Tibial artery (tissue), 4 donors: ENCODE measurements at places on chromosomes 12 and 14.

DNA sequence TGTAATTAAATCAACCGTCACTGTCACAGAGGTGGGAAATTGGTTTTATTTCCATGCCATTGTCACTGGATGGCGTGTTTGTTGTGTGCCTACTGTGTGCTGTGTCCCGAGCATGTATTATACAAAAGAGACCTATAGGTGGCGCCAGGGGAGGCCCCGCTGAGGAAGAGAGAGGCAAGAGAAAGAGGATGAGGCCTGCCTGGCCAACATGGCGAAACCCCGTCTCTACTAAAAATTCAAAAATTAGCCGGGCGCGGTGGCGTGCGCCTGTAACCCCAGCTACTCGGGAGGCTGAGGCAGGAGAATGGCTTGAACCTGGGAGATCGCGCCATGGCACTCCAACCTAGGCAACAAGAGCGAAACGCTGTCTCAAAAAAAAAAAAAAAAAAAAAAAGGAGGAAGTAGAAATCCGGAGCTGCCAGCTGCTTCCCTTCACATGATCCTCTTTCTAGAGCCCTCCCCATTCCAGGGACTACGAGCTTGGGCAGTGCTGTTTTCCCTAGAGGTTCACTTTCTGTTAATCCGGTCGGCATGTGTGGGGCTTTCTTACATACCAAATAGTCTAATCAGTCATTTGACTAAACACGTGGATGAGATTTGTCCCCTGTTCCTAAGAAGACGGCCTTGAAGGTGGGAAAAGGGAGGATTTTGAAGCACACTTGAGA lies 6.4 kb upstream of the CCDC175 start:
- no peak for DNase-seq

DNA sequence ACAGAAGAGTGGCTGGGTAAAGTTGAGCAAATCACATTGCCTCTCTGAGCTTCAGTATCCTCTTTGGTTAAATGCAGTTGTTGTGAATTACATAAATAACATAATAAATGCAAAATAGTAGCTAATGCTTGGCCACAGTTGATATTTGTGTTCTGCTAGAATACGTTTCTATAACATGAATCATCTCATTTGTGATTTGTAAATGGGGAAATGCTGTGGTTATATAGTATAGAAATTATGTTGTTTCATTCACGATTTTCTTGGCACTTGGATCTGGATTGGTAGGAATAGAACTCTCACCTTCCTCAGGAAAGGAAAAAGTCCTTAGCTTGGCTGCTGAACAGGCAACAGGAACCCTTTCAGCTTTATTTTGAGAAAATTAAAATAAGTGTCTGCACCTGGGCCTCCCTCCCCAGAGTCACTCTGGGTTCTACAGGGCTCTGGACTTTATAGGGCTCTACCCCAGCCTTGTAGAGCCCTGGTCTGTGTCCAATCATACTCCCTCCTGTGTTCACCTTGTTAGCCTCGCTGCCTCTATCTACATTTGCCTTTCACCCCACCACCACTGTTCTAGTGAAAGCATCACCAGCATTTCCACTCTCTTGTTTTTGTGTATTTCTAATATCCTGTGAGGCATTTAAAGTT lies 107.7 kb upstream of the BCAT1 start:
- no peak for DNase-seq

GRCh38 chr12:99386907-99387306 lies 260.6 kb upstream of the GARIN6 start:
- DNase-seq, result no peak

GRCh38 chr14:59159169-59159568 lies 29.3 kb upstream of the DAAM1 start:
- no peak for DNase-seq

DNA sequence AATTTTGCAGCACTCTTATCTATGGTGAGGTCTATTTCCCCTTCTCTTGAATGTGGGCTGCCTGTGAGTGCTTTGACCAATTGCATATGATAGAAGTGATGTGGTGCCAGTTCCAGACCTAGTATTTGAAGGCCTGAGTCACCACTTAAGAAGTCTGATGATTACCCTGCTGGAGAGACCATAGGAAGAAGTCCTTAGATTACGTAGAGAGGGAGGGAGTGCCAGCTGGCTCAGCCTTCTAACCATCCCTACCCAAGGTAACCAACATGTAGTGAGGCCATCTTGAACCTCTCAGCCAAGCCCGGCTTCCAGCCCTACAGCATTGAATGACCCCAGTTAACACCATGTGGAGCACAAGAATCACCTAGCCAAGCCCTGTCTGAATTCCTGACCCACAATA lies 166.9 kb downstream of the NELL2 start:
- no peak for DNase-seq

DNA sequence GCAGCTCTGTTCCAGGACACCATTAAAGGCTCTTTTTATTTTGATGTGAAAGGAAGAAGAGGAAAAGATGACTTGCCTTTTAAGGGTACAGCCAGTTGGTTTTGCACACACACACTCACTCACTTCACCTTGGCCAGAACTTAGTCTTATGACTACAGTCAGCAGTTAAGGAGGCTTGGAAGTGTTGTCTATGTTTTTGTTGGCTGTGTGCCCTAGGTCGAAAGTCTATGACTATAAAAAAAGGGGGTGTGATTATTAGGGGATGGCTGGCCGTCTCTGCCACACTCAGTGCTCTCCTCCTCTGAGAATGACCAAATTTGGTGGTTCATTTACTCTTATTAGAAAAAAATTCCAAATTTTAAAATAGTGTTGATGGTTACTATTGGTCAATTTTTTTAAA lies 139.5 kb upstream of the OTX2 start:
- DNase-seq, result no peak

GRCh38 chr14:68392393-68393141 lies 400.3 kb downstream of the ZFP36L1 start:
- peak; percentile 78 for DNase-seq

DNA sequence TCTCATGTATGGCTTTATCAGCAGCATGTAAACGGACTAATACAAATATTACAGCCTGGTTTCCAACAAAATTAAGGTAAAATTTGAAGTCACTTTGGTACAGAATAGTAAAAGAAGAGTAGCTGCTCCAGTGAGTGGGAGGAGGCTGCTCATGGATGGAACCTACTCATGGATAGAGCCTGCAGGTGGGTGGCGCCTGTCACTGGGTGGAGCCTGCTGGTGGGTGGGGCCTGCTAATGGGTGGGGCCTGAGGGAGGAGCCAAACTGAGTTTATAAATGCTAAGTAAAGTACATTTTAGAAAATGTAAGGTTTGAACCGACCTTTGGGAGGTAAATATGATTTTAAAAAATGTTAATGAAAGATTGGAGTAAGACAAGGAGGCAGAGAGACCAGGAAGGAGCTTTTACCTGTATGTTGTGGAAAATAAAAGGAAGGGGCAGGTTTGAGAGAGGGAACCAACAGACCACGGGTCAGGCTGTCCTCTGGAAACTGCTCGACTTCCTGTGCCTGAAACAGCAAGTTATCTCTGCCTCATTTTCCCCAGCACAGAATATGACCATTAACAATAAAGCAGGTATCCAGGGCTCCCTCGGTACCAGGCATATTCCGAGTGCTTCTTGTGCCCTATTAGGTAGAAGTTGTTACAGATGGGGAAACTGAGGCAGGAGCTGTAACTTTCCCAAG lies 55.9 kb upstream of the SEL1L start:
- no peak for DNase-seq

- DNase-seq, result no peak
Measured at GRCh38 chr14:98943907-98944306, 328.1 kb downstream of the BCL11B start.

DNA sequence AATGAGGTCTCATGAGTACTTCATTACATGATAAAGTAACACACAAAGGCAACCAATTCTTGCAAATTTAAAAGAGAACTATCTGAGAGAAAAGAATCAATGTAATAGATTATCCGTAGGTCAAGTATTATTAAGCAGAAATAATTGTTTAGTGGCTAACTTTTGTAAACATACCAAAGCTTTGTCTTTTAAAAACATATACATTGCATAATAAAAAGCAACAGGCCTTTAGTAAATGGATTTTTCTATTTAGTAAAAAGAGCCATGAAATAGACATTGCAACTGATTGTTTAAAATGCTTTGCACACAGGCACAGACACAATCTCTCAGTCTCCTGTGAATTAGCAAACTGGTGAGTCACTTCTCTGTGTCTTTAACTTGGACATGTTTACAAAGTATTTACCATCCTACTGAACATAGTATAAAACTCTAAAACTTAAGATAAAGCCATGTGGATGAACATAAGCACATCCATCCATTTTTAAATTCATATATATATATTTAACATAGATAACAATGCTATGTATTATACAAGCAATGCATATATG lies 518.7 kb upstream of the MGAT4C start:
- DNase-seq, result no peak

DNA sequence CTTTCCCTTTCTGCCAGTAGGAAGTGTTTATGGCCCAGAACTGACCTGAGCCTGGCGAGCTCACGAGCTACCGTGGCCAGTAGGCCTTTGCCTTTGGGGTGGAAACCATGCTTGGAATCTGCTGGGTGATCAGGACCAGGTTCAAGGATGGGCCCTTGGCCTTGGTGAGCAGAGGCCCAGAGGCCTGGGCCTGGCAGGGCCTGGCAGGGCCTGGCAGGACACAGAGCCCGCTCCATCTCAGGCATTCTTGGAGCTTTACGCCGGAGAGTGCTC lies 184.8 kb upstream of the RTL1 start:
- peak; percentile 7 for DNase-seq

DNA sequence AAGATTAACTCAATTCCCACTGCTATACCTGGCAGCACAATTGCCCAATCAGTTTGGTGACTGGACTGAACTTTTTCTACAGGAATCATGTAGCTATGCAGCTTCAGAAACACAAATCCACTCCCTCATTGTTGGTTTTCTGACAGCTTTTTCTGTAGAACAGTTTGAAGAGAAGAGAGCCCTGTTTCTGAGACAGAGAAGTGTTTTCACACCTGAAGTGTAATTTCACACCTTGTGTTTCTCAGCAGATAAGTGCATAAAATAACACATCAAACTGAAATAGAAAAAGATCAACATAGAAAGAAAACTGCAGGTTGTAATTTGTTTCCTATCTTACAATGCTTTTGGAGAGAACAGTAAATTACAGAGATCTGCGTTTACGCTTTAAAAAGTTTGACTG lies 335.6 kb downstream of the SNAPC1 start:
- DNase-seq, result no peak
